Fibroblast of the aortic adventitia (primary cell): ENCODE measurements at places on chromosomes 1 and 21. TPM values are rescaled to one million over a fixed set of nuclear protein-coding genes. Genes with fewer than 3 reads are reported as not detected.

DNA sequence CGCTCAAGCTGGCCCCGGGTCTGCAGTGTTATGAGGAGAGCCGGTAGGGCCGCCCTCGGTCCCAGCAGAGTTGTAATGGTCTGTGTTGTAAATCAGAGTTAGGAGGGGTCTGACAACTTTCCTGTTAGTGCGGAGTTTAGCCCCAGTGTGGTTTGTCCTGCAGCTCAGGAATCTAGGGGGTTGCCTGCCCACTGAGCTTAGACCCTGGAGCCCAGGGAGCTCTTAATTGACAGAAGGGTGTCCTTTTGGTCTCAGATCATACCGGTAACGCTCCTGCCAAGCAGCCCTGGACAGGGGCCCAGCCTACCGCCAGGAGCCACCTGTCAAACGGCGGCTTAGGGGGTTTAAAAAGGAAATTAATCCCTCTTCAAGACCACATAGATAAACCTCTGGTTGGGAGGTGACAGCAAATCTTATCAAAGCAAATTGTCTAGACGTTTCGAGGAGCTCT is 164.4 kb downstream of the DYRK1A start:
- DNase-seq, result no peak

- peak; percentile 99 for DNase-seq
Observed at GRCh38 chr1:219120624-219121544, 52.8 kb upstream of the LYPLAL1 start.

- DNase-seq, result no peak
Observed at GRCh38 chr1:173020138-173020750, 30.5 kb downstream of the TNFSF18 start.

DNA sequence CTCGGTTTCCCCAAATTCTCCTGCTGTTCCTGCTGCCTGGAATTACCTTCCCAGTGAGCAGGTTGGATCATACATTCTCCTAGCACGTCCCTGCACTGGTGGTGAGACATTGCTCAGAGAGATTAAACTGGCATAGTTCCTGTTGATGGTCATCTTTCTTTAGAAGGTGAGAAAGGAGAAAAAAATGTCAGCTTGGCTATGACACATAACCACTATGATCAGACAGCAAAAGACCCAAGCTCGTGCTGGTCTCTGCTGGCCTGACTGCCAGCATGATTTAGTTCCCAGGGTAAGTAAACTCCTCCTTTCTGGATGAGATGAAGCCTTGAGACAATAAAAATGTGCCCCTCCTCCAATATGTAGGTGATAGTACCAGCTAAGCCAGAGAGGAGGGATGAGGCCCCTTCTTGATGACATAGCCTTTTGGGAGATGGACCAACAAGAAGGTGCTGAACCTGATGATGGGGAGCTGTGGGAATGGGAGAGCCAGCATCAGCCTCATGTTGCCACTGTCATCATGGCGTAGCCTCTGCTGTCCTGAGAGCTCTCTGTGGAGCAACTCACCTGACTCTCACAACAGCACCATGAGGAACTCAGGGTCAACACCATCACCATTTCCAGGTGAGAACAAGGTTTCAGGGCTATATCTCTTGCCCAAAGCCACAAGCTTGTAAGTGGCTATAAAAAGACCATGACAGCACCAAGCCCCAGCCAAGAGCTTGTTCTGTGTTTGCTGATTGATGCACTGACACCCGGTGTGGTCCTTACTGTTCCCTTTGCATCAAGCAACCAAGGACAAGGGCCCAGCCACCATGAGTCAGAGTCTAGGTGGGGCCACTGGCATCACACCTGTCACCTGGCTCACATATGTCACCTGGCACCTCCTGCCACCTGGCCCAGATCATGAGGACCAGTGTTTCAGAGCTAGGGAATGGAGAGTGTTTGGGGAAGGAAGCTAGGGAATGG is 200.0 kb downstream of the MATN1 start:
- DNase-seq, result peak; percentile 60

The LRRC39 gene
- 0.36 and 3.7 TPM in 2 replicates for total RNA-seq
